ENCODE measurements at places on chromosomes 5 and 9.

- DNase-seq: peak; percentile 79
Observed at GRCh38 chr9:100595391-100596199, 17.7 kb downstream of the CAVIN4 start.

DNA sequence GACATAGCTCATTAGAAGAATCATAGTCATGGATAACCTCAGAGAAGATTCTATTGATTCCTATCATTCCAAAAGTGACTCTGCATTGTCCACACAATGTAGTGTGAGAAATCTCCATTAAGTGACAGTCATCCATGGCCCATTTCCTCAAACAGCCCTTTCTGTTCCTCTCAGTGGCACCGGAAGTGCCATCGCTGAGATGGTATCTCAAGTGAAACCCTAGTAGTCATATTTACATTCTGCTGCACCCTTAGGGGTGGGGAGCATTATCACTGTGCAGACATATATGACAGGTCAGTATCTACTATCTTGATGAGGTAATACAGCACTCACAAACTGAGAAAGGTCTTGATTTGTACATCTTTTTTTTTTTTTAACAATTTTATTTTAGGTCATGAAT is 55.4 kb upstream of the MIER3 start:
- DNase-seq: no peak

DNA sequence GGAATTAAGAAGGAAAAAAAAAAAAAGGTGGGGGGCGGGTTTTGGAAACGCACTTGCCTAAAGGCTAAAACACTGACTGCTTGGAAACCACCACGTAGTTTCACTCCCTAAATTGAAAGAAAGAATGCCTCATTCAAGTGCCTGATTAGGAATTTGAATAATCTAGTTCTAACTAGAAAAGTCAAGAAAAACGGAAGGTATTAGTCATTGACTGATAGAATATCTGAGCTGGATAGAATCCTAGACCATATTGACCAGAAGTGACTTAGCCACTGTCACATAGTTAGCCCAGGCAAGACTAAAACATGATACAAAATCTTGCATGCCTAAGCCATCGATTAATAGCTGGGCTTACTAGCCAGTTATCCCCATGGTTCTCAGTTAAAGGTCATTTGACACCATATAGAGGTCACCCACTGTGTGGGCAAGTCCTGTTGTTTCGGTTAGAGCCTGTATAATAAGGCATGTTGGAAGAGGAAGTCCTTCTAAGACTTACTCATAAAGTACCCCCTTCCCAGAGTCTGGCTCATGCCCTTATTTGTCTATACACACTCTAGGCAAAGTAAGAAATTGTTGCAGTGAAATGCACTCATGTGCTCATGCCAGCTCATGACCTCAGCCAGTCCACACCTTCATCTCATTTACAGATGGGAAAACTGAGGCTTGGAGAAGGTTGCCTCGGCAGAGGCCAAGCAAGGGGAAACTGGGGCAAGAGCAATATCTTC is 40.2 kb downstream of the SH3RF2 start:
- DNase-seq: peak; percentile 65

GRCh38 chr5:6183391-6184390 is 194.7 kb downstream of the MED10 start:
- DNase-seq: no peak

DNA sequence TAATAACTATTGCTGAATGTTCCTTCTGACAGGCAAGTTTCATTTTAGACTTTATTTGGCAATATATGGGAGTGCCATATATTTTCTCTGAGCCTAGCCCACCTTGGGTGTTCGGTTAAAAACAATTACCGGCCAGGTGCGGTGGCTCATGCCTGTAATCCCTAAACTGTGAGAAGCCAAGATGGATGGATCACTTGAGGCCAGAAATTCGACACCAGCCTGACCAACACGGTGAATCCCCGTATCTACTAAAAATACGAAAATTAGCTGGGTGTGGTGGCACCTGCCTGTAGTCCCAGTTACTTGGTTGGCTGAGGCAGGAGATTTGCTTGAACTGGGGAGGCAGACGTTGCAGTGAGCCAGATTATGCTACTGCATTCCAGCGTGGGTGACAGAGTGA is 47.9 kb downstream of the TNFSF15 start:
- DNase-seq: no peak

DNA sequence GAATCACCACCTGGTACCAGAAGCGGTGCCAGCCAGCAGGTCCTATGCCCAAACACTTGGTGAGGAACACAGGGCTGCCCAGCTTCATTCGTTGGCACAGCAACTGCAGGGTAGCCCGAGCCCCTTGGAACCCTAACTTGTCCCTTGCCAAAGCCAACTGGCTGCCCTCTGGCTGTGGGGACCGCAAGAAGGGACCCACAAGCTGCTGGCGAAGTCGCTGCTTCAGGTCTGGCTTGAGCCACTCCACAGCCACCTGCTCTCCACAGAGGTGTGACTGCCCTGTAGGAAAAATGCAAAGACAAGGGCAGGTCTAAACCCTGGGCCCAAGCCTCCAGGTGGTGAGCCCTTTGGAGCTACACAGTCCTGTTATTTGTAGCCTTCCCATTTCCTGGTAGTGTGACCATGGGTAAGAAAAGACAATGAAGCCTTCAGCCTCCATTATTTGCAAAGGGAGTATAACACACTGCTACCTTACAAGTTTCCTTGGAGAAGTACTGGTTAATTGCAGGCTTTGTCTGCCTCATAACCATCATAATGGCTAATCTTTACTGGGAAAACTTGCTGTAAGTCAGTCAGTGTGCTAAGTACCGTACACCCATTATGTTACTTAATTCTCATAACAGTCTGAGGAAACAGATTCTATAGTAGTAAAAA is 1.8 kb downstream of the DND1 start:
- no peak for DNase-seq

DNA sequence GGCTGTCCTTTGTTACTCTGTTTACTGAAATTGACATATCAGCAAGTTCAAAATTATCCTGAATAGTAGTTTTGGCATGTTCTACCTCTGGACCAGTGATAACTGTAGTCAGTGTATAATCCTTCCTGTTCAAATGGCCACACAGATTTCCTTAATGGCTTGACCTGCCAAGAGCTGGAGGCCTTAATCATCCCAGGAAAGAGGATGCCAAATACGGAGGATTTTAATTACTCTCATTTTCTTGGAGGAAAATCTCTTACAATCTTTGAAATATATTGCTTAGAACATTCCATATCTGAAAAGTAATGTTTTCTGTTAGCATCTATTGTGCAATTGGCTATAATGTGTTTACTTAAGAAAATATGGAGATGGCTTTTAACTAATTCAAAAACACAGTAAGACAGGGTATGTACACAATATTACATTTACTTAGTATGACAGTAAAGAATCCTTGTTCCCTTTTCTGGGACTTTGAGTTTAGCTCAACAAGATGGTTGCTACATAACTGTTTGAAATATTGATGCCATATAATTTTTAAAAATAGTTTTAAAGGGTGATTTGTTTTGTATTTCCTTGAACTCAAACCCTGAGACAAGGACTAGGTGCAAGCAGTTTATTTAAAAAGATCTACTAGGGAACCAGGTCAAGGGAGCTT is 68.9 kb upstream of the SELENOP start:
- no peak for DNase-seq

- no peak for DNase-seq
Observed at GRCh38 chr5:155290937-155291336, 277.4 kb downstream of the KIF4B start.

DNA sequence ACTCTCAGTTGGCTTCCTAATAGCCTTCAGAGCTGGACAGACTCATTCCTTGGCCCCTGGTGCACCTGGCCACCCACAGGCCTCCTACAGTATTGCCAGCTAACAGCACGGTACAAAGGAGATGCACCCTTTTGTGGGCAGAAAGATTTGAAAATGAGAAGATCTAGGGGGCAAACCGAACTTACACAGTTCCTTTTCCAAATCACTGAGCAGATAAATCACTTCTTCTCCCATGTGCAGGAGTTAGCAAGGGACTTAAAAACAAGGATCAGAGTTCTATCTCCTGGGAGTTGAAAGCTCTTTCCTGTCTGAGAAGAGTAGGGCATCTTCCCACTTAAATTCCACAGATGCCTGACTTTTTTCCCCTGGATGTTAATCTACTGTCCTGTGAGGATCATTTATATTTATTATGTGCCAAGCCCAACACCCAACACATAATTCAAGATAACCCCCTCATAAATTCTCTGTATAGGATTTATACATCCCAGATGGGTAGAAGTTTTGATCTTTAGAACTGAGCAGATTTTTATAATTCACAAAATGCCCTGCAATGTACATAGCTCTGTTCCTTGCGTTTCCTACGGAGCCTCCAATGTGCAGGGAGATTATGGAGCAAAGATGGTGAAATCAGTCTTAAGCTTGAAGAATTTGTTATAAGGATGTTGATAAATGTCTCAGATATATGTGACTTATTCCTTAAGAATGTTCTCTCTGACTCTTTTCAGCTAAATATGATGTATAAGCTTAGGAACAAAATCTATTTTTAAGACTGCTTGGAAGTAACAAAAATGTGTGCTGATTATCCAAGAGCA is 207.2 kb upstream of the DAPK1 start:
- peak; percentile 91 for DNase-seq

- no peak for DNase-seq
Observed at GRCh38 chr9:127323393-127323792, 58.8 kb downstream of the GARNL3 start.

- DNase-seq: no peak
Observed at GRCh38 chr9:114641967-114642366, 15.6 kb downstream of the TEX53 start.

DNA sequence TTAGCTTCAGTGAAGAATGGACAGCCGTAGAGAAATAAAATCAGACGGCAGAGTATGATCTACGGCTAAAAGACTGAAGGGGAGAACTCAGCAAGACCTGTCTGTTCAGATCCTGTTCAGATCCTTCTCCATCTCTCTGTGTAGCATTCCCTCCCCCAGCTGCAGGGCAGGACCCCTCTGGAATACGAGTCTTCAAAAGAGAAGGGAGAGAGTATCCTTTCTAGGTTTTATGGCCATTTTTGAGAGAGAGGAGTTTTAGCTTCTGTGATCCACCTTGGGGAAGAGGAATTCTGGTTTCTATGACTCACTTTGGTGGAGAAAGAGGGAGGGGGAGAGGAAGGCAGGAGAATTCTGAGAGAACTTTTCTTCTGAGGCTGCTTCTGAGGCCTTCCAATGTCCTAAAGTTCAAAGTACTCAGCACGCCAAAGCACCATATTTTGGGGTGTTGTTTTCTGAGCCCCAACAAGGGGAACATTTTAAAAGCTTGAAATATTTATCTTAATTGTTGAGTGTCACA is 194.4 kb upstream of the TLE4 start:
- no peak for DNase-seq

DNA sequence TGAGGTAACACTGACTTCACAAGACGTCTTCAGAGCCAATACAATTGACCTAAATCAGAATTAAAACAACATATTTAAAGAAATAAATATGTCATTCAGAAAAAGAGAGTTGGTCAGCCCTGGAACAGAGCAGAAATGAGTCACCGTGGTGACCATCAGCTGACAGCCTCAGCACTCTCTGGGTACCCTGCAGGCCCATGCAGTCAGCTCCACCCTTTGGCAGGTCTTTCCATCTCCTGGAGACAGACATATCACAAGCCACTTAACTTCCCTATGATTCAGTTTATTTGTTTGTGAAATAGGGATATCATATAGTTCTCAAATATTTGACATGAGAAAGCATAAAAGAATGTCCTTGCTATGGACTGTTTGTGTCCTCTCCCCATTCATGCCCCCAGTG is 151.6 kb upstream of the MEF2C start:
- no peak for DNase-seq

DNA sequence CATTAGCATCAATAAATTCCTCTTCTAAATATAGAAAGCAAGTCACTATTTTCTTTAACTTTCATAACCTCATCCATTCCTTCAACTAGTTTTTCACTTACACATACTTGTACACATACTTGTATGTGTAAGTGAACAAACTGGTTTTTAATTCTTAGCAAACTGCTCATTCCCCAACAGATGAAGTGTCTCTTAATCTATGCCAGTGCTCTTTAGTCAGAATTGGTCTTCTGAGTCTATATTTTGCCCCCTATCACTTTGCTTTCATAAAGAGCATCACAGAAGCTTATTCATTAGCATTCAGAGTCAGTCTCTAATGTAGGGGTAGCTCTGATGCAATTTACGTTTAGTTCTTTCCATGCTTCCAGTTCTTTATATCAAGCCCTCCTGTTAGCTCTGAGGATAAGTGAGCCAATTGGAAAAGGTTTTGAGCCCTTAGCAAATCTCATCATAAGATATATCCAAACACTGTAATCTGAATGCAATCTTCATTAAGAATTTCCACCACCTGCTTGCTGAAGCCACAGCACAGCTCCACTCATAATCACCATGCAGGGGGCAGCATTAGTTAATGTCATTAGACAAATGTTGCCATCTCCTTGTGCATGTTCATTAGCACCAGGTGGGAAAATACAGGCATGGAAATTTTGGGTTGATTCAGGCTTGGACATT is 178.5 kb upstream of the SLC24A2 start:
- DNase-seq: no peak

- no peak for DNase-seq
Observed at GRCh38 chr5:10063997-10064396, 185.7 kb downstream of the ATPSCKMT start.

- DNase-seq: peak; percentile 3
Observed at GRCh38 chr9:26054600-26055520, 376.6 kb upstream of the TUSC1 start.

DNA sequence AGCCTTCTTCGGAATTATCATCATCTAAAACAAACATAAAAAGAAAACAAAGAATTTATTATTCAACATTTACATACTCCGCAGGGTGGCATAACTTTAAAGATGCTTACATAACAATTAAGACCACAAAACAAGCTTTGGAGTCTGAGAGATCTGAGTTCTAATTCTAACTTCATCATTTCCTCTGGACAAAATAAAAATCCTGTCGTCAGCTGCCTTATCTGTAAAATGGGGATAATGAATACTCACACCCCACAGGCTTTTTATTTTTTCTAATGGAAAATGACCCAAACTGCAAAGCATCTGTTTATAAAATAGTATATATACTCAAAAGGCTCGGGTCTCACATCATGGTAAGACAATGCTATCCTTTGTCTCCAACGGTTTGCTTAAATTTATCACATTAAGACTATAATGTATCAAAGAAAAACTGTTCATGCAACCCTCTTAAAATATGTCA is 4.3 kb downstream of the ARRDC3 start:
- no peak for DNase-seq

DNA sequence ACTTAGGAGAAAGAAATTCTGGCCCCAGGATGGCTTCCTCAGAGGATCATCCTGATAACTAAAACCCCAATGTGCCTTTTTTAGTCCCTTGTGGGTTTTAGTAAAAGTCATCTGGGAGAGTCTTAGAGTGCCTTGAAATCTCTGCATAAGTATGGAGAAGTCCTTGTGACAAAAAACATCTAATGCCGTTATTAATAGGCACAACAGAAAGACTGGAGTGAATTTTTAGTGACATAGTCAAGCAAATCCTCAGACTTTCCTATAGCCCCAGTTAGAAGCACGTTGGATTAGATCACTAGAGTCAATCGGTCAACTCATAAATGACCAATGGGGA is 108.2 kb upstream of the MPDZ start:
- peak; percentile 8 for DNase-seq

DNA sequence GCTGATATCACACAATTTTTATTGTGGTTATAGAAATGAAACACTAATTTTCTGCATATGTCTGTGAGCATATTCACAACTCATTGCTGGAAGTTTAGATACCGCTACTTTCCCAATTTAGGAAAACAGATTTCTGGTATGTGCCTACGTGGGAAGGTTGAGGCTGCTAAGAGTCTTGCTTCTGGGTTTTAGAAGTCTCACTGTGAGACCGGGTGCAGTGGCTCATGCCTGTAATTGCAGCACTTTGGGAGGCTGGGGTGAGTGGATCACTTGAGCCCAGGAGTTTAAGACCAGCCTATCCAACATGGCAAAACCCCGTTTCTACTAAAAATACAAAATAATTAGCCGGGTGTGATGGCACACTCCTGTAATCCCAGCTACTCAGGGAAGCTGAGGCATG is 39.6 kb downstream of the UBAP1 start:
- no peak for DNase-seq
